ENCODE measurements at places on chromosomes 1 and 21.

GRCh38 chr1:107529511-107530149 lies 388.8 kb downstream of the NTNG1 start:
- H3K27ac ChIP-seq: peak overlapping the region; percentile 30
- no peak overlapping the region for H3K4me3 ChIP-seq
- no peaks in the 10 kb centered on the region for H3K36me3 ChIP-seq
- no peak for DNase-seq
- H3K27me3 ChIP-seq: no peaks in the 10 kb centered on the region
- peaks cover 6% of the 10 kb centered on the region for H3K4me1 ChIP-seq

- DNase-seq: no peak
- no peaks in the 10 kb centered on the region for H3K27me3 ChIP-seq
- H3K36me3 ChIP-seq: no peaks in the 10 kb centered on the region
- H3K4me3 ChIP-seq: no peak overlapping the region
- H3K4me1 ChIP-seq: no peaks in the 10 kb centered on the region
Observed at GRCh38 chr21:26443867-26444266, 129.2 kb downstream of the CYYR1 start.

DNA sequence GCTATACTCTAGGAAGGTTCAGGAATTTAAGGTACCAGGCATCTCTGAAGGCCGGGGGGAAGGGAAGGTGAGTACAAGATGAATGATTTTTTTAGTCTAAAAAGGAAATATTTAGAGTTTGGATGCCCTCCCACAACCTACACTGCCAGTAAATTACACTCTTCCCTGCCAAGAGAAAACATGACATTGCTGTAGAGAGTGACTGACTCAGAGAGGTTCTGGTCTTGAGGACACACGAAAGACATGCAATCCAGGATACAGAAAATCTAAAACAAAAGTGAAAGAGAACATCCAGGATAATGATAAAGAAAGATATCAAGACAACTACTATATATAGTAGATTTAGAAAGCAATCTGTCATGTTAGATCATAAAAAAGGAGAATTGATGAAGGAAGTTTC lies 200.5 kb downstream of the TYW3 start:
- DNase-seq: no peak
- H3K27me3 ChIP-seq: no peaks in the 10 kb centered on the region

DNA sequence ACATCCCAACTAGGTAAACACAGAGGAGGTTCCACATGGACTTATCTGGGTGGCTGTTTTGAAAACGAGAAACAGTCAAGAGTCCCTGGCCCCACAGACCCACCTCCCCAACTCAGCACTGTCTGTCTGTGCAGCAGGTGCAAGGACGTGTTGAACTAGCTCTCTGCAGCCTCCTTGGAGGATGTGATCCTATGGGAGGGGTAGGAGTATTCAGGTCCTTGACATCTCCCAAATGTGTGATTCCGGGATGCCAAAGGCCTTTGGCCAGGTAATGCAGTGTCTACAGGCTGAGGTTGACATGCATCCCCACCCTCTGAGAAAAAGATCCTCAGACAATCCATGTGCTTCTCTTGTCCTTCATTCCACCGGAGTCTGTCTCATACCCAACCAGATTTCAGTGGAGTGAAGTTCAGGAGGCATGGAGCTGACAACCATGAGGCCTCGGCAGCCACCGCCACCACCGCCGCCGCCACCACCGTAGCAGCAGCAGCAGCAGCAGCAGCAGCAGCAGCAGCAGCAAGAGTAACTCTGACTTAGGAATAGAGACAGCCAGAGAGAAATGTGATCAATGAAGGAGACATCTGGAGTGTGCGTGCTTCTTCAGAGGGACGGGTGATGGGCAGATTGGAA lies 151.6 kb upstream of the CAMK1G start:
- no peaks in the 10 kb centered on the region for H3K36me3 ChIP-seq
- DNase-seq: no peak
- H3K4me1 ChIP-seq: peaks cover 10% of the 10 kb centered on the region
- no peaks in the 10 kb centered on the region for H3K27me3 ChIP-seq

DNA sequence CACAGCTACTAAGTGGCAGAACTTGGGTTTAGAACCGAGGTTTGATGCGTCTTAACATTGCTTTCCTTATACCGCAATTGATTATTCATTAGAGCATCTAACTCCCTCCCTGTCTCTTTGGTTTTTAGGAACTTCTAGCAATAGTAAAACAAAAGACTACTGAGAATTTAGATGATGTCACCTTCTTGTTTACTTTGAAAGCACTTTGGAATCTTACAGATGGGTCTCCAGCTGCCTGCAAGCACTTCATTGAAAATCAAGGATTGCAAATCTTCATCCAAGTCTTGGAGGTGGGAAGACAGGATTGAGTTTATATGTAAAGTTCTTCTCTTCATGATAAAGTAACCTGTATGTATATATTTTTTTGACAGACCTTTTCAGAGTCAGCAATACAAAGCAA lies 35.0 kb downstream of the ZYG11A start:
- no peaks in the 10 kb centered on the region for H3K4me1 ChIP-seq
- DNase-seq: no peak
- H3K27me3 ChIP-seq: no peaks in the 10 kb centered on the region

Measured in vagina (tissue), 2 donors.